ENCODE measurements at places on chromosomes 2 and 18.

DNA sequence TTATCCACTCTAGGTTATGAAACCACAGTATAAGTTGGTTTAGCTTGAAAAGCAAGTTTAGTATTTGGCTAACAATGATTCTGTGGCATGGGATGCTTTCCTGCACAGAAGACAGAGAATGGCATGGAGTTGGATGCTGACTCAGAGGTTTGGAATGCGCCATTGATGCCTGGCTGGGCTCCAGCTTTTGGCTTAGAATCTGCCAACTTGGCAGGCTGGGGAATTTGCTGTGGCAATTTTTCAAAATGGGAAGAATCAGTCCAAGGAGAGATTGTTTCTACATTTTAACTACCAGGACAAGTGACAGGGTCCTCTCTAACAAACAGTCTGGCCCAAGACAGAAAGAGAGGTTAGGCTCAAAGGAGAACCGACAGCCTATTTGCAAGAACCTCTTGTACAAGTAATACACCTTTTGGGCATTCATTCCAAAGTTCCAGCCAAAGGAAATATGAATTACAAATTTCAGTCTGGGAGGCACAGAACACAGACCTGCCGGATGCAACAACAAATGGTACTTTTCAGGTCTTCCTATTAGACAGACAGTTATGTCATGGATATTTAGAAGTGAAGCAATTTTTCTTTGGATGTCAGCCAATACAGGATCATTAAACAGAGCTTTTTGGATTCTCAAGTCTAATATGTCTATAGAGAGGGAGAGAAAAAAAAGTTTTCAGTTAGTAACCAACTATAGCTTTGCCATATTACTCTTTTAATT lies 1027.7 kb downstream of the TMEM182 start:
- no peak for DNase-seq

- no peak for DNase-seq
These were observed 186.5 kb downstream of the LNPK start for GRCh38 chr2:175815537-175815936.

- DNase-seq: no peak
These were observed 271.4 kb downstream of the GALNT13 start for GRCh38 chr2:154143105-154143504.

DNA sequence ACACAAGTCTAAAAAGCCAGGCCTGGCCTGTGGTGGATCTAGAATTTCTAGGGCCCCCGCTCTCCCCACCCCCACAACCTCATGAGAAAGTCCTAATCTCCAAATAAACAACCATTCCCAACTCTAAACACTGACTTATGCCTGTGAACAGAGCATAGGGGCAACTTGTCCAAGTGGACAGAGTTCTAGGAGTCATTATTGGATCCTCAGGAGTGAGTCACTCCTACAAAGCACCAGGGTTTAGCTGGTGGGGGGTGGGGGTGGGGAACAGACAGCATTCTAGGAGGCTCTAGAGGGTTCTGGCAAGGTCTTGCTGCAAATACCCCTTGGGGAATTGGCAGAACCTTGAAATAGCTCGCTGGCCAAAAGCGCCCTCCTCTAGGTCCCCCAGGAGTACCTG lies 83.3 kb downstream of the ZCCHC2 start:
- no peak for DNase-seq

DNA sequence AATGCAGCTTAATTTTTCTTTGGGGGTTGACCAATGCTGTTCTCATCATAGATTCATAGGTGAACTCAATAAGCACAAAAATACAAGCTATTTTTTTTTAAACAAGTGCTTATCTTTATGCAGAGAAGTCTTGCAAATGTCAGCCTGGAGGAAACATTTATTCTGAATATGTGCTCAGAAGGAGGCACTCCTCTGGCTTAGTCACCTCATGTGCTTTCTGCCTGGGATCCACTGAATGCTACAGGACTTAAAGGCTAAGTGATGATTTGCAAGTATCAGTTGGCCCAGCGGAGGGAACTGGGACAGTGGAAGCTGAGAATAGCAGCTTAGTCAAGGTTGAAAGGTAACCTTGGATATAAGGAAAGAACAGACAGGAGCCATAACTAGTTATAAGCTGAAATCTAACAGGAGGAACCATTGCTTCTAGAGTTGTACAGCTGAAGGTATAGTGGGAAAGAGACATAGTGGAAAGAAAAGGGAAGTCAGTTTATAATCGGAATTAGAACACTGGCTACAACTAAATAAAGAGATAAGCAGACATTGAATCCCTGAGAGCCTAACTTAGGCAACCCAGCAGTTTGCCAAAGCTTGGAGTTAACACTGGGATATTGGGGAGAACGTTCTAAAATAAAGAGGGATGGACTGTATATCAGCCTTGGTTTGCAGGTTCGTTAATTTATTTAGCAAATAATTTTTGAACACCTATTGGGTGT lies 488.7 kb downstream of the SUCLG1 start:
- no peak for DNase-seq

- DNase-seq: no peak
These were observed 46.6 kb upstream of the AMMECR1L start for GRCh38 chr2:127932199-127932876.

- no peak for DNase-seq
These were observed 109.0 kb downstream of the AQP4 start for GRCh38 chr18:26756556-26756955.

DNA sequence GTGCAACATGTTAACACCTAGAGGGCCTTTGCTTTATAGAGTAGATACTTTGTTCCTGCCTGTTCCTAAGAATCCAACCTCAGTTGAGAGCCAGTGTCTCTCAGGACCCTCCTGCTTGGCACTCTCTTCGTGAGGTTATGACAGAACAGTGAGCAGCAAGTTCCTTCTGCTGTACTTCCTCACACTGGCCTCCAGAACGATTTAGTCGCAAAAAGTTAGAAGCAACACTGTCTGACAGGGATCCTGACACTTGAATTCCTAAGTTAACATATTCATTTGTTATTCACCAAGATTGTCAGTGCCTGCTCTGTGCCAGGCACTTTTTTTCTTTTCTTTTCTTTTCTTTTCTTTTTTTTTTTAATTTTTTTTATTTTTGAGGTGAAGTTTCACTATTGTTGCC lies 57.0 kb upstream of the ITM2C start:
- DNase-seq: peak; percentile 19

- DNase-seq: no peak
These were observed 122.3 kb upstream of the RAB6C start for GRCh38 chr2:129857200-129857599.

DNA sequence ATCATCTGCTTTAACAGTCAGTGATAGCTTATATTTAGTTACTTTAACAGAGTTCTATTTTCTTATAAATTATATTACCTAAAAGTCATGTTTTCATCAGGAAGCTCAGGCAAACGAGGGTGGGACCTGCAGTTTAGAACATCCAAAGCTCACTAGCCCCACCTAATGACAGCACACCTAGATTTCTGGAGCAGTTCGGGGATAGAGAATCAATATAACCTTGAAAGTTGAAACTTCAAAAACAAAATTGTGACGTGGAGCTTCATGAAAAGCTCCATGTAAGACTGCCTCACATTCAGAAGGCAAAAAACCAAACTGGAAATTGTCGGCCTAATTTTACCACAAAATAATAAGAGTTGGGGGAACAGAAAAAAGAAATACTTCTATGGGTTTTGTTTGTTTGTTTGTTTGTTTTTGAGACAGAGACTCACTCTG lies 185.9 kb upstream of the CCDC150 start:
- DNase-seq: peak; percentile 40

- no peak for DNase-seq
These were observed 225.2 kb upstream of the SPOPL start for GRCh38 chr2:138276339-138276738.

DNA sequence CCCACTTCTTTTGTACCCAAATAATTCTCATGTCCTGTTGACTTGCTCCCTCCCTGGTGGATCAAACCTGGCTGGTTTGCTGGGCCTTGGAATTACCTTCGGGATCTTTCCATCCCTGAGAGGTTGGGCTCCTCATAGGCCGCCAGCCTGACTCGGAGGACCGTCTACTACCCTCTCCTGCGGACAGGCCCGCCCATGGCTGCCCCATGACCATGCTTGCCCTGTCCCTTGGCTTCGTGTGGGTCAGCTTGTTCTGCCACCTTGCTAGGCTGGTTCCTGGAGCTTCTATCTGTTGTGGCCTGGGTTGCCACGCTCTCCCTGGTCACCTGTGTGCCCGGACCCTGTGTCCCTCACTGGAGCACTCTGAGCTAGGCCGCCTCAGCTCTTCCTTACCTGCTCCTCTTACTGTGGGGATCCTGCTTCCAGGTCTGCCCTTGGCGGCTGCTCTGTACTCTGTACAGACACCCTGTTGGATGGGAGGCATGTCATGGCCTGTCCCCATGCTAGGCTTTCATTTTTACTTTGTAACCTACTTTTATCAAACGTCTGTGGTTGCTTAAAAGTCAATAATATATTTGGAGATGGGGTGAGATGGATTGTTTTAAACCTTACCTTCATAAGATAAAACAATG lies 29.7 kb upstream of the FHL2 start:
- DNase-seq: no peak

DNA sequence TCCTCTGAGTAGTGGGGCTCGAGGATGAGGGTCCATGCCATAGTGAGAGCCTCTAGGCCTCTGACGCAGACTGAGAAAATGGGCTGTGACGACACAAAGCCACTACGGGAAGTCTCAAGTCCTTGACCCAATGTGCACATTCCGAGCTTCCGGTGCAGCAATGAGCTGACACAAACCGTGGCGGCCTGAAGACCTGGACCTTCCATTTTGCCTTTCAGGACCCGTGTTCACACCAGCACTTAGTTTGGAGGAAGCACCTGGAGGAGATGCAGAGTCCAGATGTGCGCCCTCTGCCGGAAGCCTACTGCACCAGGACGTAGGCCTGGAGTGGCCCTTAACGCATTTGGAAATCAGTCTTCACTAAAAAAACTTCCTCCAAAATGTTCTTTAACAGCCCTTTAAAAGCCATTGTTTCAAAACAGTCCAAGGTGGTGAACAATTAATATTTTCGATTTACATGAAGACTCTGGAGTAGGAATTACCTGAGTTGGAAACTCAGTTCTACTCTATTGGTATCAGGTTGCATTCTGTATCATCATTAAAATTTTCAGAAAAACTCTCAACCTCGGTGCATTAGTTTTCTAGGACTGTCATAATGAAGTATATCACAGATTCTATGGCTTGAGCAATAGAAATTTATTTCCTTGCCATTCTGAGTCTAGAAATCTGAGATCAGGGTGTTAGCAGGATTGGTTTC lies 33.9 kb downstream of the BMP10 start:
- DNase-seq: peak; percentile 82

All from inflammatory macrophage (primary cell).